Adrenal gland (tissue), 19 donors: ENCODE measurements at places on chromosomes 3 and 15. TPM values are rescaled to one million over a fixed set of nuclear protein-coding genes. Genes with fewer than 3 reads are reported as not detected.

CGNL1 gene
- polyA plus RNA-seq: 15.6 TPM

GRK7 gene
- not detected for polyA plus RNA-seq

RTP3 gene
- polyA plus RNA-seq: not detected

TGM4 gene
- polyA plus RNA-seq: 0.22 TPM

C3orf49 gene
- not detected for polyA plus RNA-seq

PTX3 gene
- polyA plus RNA-seq: 6.4 TPM

LRRC49 gene
- polyA plus RNA-seq: 12.5 TPM

NME9 gene
- polyA plus RNA-seq: 0.77 TPM

TGM5 gene
- not detected for polyA plus RNA-seq

TRIM42 gene
- polyA plus RNA-seq: not detected
